Activated CD4-positive, alpha-beta T cell treated with anti-CD3 and anti-CD28 coated beads for 36 hours (primary cell): ENCODE measurements at places on chromosomes 5 and 9. TPM values are rescaled to one million over a fixed set of nuclear protein-coding genes. Genes with fewer than 3 reads are reported as not detected.

GRCh38 chr5:56449071-56449640 lies 216.0 kb upstream of the ANKRD55 start:
- no peak for DNase-seq

DNA sequence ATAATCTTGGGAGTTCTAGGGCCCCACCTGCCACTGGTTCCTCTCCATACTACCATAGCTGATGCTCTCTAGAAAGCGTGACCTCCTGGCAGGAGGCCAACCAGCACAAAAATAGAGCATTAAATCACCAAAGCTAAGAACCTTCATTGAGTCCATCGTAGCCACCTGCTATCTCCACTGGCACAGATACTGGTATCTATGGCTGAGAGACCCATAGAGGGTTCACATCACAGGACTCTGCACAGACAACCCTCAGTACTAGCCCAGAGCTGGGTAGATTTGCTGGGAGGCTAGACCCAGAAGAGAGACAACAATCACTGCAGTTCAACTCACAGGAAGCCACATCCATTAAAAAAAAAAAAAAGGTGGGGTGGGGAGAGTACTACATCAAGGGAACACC lies 509.1 kb downstream of the DTWD2 start:
- DNase-seq = no peak

GRCh38 chr5:11075035-11075805 lies 314.2 kb upstream of the DAP start:
- peak; percentile 8 for DNase-seq

DNA sequence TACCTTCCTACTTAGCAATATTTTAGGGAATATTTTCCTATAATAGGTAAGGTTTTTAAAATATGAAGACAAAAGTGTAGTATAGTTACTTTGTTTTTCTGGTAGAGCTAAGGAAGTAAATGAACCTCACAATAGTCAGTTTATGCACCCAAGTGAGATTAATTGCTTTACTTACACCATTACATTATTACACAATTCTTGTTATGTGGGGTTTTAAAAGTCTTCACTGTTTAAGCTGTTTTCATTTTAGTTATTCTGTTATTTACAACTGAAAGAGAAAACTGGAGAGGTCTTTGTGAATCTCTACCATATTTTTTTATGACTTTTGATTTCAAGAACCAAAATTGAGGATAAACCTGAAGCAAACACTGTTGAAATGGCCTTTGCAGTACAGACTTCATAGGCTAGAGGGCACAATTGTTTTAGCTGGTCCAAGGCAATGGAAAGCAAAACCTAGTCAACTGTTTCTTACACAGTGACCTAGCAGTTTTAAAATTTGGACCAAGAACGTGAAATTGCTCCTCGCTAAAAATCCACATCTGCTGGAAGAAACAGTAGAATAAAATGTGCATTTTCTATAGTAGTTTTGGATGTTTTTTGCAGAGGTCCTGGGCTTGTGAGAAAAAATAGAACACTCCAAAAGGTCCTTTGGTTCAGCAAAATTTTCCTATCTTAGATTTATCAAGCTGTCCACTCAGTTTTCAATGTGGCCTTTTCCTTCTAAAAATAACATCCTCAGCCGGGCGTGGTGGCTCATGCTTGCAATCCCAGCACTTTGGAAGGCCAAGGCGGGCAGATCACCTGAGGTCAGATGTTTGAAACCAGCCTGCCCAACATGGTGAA lies 66.4 kb upstream of the FER start:
- DNase-seq = peak; percentile 21

Gene FOXD4
- 0.19 TPM for total RNA-seq

Gene AKNA
- 135 TPM for total RNA-seq
